Left kidney (tissue), 8 donors: ENCODE measurements at places on chromosomes 12 and 14. TPM values are rescaled to one million over a fixed set of nuclear protein-coding genes. Genes with fewer than 3 reads are reported as not detected.

DNA sequence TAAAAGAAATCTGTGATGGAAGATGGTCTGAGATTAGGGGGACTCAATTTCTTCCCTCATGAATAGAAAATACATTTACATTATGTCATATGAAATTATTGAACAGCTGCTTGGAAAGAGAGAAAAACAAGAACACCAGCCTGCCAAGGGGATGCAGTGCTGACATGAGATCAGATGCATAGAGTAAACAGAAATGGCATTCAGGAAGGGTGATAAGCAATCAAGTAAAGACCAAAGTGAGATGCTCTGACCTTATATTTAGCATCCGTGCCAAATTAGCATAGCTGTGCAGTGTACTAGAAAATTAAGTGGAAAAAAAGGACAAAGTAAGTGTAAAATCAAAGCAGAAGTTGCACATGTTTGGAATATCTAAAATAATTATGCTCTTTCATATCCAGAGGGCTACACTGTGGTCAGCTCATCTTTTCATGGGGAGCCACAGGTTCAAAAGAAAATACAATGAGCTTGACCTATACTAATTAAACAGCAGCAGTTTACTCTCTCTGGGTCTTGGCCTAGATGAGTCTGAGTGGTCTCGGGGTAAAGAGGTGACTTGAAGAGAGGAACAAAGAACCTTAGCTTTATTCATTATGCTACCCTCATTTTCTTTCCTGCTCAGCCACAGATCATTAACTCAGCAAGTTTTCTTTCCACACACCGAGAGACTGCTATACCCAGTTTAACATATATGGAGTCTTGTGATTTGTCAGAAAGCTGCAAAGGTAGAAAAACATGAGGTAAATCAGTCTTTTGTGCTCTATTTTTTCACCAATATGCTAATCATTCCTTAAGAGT, 359.4 kb upstream of the FOXG1 start:
- DNase-seq, result peak; percentile 11

DNA sequence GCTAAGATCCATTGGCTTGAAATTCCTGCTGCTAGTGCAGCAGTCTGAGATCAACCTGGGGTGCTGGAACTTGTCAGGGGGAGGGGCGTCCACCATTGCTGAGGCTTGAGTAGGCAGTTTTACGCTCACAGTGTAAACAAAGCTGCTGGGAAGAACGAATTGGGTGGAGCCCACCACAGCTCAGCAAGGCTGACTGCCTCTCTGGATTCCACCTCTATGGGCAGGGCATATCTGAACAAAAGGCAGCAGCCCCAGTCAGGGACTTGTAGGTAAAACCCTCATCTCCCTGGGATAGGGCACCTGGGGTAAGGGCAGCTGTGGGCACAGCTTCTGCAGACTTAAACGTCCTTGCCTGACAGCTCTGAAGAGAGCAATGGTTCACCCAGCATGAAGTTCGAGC, 191.7 kb downstream of the ALG10B start:
- DNase-seq, result no peak

DNA sequence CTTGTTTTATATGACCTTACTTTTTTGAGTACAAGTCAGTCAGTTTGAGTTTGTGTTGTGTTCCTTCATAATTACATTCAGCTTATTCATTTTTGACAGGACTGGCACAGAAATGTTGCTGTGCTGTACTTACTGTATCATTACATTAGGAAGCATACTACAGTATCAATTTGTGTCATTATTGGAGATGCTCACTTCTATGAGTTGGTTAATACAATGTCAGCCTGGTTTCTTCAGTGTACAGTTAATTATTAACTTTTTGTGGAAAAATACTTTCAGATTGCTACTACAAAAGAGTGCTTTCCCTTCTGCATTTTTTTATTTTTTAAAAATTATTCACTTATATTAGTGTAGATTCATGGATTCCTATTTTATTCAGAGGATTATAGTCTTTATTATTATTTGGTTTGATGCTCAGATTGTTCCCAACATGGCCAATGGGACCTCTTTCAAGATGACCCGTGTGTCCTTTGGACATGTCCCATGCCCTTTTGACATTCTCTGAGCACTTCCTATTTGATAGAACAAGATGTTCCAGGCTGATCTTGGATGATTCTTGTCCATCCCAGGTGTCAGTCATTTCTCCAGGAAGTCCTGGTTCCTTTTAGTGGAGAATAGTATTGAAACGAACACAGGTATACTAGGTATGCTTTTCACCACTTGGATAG, 66.6 kb downstream of the MON2 start:
- no peak for DNase-seq

DNA sequence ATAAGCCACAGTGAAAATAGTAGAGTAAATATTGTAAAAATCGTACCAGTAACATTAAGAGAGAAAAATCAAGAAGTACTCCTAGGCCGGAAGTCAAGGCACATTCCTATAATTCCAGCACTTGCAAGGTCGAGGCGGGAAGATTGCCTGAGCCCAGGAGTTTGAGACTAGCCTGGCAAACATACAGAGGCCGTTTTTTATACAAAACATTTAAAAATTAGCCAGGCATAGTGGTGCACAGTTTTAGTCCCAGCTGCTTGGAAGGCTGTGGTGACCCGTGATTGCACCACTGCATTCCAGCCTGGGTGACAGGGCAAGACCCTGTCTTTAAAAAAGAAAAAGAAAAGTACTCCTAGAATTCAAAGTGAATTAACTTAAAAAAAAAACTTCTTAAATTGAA, 341.8 kb downstream of the C12orf50 start:
- peak; percentile 12 for DNase-seq

DNA sequence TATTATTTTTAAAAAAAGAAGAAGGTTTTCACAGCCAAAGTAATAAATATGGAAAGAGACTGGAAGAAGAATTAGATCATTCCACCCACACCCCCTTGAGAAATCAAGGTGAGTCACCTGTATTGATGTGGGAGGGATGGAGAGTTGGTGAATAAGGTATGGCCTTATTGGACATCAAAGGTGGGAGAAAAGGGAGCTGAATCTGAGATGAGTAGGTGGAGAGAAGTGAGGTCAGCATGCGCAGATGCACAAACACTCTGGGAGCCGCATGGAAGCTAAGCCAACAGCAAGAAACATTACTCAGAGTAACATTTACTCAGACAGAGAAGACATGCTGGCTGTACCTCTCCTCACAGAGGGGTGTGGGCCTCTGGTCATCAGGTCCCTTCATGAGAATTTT, 113.1 kb upstream of the FOXG1 start:
- no peak for DNase-seq

Gene B3GNT4
- 6.4 TPM for polyA plus RNA-seq
